ENCODE measurements at places on chromosomes 2 and 18.

DNA sequence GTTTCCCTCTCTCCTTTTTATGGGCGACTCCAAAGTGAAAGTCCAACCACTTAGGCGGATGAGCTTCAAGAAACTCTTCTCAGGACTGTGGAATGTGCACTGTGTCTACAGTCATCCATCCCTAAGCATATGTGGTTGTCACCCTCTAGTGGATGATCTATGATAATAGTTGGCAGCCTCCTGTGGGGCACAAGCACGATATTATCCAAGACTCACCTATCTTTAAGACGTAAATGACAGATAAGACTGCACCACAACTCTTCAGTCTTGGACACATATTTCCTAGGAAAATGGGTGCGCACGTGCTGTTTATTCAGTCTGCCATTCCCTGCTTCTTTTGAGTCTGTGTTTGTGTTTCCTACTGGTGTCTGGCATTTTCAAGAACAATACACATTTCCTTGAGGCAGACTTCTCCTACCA is 145.5 kb upstream of the CTAGE1 start:
- DNase-seq, result peak; percentile 95

DNA sequence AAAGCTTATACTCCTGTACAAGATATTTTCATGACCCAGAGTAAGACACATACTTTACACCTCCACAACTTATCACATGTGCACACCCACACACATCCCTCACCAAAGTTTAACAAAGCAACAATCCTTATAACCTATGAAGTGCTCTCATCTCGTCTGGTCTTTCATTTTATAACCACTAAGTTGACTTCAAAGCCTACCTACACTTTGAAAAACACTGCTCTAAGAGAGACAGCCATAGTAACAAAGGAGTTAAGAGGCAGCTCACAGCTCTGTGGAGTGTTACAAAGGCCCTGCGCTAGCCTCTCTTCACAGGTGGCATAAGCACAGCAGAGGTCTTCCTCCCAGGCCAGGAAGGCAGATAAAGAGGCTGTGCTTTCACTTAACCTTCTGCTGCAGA is 69.7 kb upstream of the TMEM200C start:
- DNase-seq, result no peak

- peak; percentile 17 for DNase-seq
Measured at GRCh38 chr2:75787532-75788132, 76.9 kb upstream of the GCFC2 start.

DNA sequence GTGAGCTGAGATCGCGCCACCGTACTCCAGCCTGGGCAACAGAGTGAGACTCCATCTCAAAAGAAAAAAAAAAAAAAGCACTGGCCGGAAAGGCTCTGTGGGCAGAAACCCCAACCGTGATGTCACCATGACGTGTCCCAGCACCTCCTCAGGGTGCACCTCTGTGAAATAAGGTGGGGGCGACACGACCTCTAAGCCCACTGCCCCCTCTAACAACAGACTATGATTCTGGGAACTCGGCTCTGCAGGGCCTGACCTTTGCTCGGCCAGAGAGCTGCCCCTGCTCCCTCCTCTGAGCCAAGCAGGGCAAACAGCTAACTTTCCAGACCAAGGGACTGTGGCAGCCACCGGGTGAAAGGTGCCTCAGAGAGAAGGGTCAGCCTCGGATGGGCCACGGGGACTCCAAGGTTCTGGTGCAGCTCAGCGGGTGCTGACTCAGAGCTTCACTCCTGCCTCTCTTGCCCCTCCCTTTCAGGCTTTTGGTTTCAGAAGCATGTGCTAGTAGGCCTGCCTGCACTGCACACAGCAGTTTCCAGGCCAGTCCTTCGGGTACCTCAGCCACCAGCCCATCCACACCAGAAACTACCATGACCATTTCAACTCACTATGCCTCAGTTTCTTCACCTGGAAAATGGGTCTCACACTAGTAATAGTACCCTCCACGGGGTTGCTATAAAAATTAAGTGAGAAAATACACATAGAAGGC is 8.0 kb downstream of the TMBIM1 start:
- peak; percentile 86 for DNase-seq

Measured in fibroblast of villous mesenchyme (primary cell).